Spinal cord (tissue), 10 donors: ENCODE measurements at places on chromosomes 7 and 10. TPM values are rescaled to one million over a fixed set of nuclear protein-coding genes. Genes with fewer than 3 reads are reported as not detected.

The GRK5 gene
- total RNA-seq, result 15.6 TPM

The CPA5 gene
- total RNA-seq, result 0.39 TPM

The ACSM6 gene
- total RNA-seq, result not detected

The ACBD7 gene
- total RNA-seq, result 59.7 TPM

The FEZF1 gene
- total RNA-seq, result 0.77 TPM

- DNase-seq, result peak; percentile 95
Measured at GRCh38 chr10:17430647-17431355, 23.6 kb downstream of the ST8SIA6 start.

GRCh38 chr7:1368184-1368681, 91.0 kb downstream of the MICALL2 start:
- no peak for DNase-seq

GRCh38 chr10:129537151-129537550, 70.1 kb downstream of the MGMT start:
- DNase-seq, result no peak

GRCh38 chr7:157643525-157643970, 306.7 kb downstream of the DNAJB6 start:
- DNase-seq, result no peak

- DNase-seq, result no peak
Measured at GRCh38 chr10:119351189-119351588, 143.8 kb downstream of the GRK5 start.

- no peak for DNase-seq
Measured at GRCh38 chr10:102752934-102753664, 9.4 kb downstream of the WBP1L start.

DNA sequence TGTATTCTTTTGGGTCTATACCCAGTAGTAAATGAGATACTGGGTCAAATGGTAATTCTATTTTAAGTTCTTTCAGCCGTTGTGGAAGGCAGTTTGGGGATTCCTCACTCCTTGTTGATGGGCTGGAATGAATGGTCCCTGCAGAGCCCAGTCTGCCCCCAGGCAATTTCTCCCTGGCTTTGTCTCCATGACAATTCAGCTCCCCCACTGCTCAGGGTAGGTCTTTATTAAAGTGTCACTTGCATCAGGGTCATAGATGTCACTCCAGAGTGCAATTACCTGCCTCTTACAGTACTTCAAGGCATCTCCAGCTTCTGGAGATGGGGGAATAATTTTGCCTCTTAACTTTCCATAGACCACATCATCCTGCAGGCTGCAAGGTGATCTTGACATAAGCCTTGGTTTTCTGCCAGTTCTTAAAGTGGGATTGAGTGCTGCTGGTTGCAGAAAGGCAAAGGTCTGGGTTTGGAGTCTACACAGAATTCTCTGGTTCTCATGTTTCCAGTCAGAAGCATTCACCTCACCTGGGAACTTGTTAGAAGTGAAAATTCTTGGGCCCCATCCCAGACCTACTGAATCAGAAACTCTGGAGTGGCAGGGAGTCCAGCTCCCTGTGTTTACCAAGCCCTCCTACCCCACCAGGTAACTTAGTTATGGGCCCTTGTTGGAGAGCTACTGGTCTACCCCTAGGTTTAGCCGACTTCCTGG, 442.4 kb downstream of the GALNT17 start:
- no peak for DNase-seq

DNA sequence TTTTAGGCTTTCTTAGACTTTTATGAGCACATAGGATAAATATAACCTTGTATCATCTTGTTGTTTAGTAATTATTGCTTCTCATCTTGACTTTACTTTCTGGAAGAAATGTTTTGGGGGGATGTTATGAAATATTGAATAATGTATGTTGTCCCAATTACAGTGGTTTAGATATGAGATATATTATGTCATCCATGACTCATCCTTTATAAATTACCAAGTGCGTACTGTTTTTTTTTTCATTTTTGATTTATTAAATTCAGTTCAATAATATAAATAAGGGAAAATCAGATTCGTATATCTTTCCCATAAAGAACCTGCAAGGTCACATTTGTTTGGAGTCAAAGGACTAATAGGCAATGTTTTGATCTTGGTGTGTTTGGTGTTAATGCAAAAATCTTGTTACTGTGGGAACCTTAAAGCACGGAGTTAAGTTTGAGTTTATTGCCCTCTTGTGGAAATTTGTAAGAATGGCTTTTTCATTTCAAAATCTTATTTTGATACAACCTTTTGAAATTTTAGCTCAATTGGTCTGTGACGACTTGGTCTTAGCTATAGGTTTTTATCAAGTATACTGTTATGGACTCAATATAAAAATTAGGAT, 108.6 kb downstream of the SRI start:
- DNase-seq, result peak; percentile 65

DNA sequence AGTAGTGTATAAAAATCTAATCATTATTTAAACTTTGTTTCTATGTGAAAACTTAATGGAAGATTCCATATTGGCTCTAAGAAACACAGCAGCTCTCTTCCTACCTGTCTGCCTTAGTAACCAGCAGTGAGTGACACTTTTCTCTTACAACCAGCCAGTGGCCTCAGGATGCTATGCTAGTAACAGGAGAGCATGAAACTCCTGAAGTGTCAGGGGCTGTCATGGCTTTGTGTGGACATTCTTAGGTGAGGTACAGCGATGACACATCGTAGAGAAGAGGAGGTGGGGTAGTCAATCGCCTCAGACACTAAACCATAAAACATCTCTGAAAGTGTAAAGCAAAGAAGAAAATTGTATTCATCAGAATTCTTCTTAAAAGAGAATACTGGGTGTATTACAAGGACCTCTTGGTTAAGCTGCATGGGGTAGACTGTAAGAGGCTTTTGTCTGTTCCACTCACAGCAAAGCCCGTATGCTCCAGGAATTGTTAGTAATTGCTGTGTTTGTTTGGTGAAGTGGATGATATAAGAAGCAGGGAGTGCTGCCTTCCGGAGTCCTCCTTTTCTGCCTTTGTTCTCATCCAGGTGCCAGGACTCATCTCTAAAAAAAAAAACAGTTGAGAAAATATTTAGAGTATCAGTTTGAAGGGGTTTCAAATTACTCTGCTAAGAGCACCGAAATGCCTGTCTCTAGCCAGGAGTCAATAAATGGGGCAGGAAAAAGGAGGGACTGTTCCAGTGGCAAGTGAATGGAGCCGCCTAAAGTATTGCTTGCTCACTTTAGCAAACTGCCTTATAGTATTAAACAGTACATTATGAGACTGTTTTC, 518.8 kb downstream of the CNTNAP2 start:
- DNase-seq, result no peak

- no peak for DNase-seq
Measured at GRCh38 chr10:96833220-96834001, 1.3 kb downstream of the LCOR start.

DNA sequence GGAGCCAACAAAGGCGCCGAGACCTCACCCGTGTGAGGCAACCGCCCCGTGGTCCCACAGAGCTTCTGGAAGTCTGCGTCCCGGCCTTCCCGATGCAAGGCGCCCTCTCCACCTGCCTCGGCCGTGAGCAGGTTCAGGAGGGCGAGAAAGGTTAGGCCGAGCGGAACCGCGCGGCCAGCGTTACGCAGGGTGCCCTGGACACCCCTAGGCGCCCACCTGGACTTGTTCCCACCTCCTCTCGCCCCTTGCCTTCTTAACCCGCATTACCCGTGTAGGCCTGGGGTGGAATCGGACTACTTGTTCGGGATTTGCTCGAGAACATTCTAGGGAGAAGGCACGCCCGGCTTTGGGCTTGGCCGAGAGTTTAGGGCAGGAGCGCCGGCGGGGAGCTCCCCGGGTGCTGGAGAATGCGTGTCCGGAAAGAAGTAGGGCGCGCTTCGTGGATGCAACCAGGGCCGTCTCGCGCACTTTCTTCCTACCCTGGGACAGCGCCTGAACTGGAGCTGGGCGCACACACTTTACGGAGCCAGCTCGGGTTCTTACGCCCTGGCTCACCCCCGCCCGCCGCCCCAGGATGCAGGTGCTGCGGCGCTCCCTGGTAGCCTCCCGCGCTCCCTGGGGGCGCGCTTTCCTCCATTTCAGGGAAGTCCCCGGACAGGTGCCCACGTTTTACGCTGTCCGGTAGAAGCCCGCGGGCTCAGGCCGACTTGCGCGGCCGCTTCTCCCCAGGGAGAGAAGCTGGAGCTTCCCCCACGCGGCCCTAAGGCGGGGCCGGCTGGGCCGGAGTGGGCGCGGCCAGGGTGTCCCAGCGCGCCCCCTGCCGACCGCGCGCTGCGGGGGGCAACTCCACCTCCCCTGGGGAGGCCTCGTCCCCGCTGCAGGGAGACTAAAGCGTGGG, 74.5 kb downstream of the INSIG1 start:
- DNase-seq, result no peak

DNA sequence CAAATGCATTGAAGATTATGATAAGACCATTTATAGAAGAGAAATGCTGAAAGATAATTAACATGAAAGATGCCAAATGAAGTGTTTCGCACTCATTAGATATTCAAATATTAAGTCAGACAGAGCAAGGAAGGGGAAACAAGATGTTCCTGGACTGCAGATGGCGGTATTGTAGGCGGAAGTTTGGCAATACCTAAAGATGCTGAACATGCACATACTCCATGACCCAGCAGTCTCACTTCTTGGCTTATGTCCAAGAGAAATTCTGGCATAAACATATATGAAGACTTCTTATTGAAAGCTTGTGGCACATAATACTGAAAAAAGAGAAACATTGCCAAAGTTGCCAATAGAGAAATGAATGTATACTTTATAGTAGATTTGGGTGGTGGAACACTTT, 325.4 kb upstream of the SEMA3C start:
- DNase-seq, result no peak

DNA sequence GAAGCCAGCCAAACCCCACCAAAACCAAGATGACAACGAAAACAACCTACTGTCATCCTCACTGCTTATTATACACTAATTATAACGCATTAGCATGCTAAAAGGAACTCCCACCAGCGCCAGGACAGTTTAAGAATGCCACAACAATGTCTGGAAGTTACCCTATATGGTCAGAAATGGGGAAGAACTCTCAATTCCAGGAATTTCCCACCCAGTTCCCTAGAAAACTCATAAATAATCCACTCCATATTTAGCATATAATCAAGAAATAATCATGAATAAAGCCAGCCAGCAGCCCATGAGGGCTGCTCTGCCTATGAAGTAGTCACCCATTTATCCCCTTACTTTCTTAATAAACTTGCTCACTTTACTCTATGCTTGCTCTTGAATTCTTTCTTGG, 20.8 kb downstream of the MICU1 start:
- DNase-seq, result no peak

GRCh38 chr7:140156460-140157080, 20.2 kb downstream of the KDM7A start:
- DNase-seq, result no peak

GRCh38 chr7:89401099-89401498, 605.6 kb upstream of the TEX47 start:
- DNase-seq, result no peak

DNA sequence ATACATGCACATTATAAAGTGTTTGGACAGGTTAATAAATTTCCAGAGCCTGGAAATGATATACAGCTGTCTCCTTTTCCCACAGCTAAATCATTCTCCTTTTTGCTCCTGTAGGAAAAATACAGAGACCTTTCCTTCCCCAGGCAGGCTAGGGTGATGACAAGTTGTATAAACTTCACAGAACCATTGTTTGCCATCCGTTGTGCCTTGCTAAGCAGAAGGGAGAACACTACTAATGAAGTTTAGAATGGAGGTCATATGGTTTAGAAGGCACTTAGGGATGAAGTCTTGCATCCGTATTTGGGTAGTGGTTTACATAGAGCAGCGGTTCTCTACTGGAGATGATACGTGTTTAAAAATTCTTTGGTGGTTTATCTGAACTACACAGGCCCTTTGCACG, 46.0 kb downstream of the NAMPT start:
- DNase-seq, result no peak

- DNase-seq, result no peak
Measured at GRCh38 chr10:14585287-14586193, 189.2 kb downstream of the FAM107B start.
